ENCODE measurements at places on chromosomes 2 and 18. TPM values are rescaled to one million over a fixed set of nuclear protein-coding genes. Genes with fewer than 3 reads are reported as not detected.

HSPD1 gene
- total RNA-seq: 154 TPM

DNA sequence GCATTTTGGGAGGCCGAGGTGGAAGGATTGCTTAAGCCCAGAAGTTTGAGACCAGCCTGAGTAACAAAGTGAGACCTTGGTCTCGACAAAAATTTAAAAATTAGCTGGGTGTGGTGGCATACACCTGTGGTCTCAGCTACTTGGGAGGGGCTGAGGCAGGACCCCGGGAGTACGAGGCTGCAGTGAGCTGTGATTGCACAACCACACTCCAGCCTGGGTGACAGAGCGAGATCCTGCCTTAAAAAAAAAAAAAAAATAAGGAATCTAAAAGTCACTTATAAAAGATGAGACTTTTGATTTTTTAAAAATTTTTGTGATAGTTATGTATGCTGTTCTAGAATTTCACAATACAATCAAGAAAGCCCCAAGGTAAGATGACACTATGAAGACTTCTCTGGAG is 33.1 kb downstream of the ID2 start:
- H3K36me3 ChIP-seq: no peaks in the 10 kb centered on the region
- no peak for DNase-seq
- H3K27me3 ChIP-seq: no peaks in the 10 kb centered on the region

LIMS3 gene
- total RNA-seq: 2.1 TPM

DNA sequence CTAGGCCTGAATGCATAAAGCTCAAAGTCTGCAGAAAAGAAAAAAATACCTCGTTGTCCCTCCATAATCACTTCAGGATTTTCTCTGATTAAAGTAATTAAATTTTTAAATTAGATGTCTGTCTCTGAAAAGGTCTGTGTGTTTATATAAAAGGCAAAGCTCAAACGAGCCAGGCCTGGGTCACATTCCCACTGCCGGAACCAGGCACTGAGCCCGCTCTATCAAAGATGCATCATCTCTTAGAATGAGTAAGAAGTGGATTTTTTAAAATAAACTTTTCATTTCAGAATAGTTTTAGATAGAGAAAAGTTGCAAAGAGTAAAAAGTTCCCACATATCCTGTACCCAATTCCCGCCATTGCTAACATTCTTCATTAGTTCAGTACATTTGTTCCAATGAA is 202.1 kb upstream of the KYNU start:
- H3K36me3 ChIP-seq: no peaks in the 10 kb centered on the region
- no peaks in the 10 kb centered on the region for H3K27me3 ChIP-seq
- H3K4me3 ChIP-seq: no peak overlapping the region
- no peaks in the 10 kb centered on the region for H3K4me1 ChIP-seq
- no peak for DNase-seq

GRCh38 chr2:236781933-236782816 is 212.6 kb downstream of the ACKR3 start:
- H3K27ac ChIP-seq: no peak overlapping the region
- no peaks in the 10 kb centered on the region for H3K36me3 ChIP-seq
- peaks cover 6% of the 10 kb centered on the region for H3K4me1 ChIP-seq
- H3K4me3 ChIP-seq: no peak overlapping the region
- DNase-seq: no peak
- no peaks in the 10 kb centered on the region for H3K27me3 ChIP-seq

- no peak overlapping the region for H3K27ac ChIP-seq
- H3K4me1 ChIP-seq: peaks cover 5% of the 10 kb centered on the region
- no peak for DNase-seq
- H3K4me3 ChIP-seq: no peak overlapping the region
- H3K27me3 ChIP-seq: peaks cover 72% of the 10 kb centered on the region
Measured at GRCh38 chr18:78980279-78980771, 707 bp downstream of the SALL3 start.

GRCh38 chr2:209696836-209697711 is 74.6 kb upstream of the UNC80 start:
- H3K27me3 ChIP-seq: no peaks in the 10 kb centered on the region
- peak; percentile 2 for DNase-seq
- no peak overlapping the region for H3K27ac ChIP-seq

TRIM43 gene
- not detected for total RNA-seq

TFCP2L1 gene
- under 0.01 TPM for total RNA-seq

FBXO41 gene
- 0.09 TPM for total RNA-seq

DNA sequence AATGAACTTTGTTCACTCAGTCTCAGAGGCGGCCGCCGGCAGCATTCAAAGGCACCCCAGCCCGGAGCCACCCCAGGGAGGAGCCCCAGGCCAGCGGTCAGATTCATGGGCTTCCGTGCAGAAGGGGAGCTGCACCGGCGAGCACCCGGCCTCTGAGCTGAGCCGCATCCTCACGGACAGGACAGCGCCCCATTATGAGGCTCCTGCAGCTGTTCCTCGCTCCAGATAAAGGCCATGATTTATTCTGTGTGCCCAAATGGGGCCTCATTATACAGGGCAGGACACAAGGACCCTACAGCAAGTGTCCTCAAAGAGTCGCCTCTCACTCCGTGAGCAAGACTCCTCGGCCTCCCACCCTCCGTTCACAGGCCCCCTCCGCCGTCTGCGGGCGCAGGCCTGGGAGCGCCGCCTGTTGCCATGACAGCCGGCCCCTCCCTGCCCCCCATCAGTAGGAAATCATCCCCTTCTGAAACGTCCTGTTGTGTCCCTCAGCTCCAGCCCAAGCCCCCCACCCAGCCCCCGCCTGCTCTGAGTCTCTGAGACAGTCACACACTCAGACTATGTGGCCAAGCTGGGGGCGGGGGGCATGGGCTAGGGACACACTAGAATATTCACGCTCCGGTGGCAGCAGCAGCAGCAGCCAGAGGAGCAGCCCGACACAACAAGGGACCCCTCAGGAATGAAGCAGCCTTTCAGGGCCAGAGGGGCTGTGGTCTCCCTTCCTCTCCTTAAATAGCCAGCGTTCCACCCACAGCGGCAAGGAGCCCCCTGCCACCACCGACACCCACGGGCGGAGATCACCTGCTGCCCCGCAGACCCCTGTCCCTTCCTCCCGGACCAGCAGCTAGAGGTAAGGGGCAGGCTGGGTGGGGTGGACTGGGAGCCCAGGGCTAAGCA is at the start of gene GPR17:
TSS of gene GPR17 (plus strand) at position 759 of the 897 bp plus-strand sequence. CDS start 4,583 bp downstream, outside the sequence.
- no peak within 1 kb of the TSS for H3K4me3 ChIP-seq
- H3K4me1 ChIP-seq: peaks cover 49% of the 10 kb centered on the region
- H3K27me3 ChIP-seq: no peaks in the 10 kb centered on the region

DNA sequence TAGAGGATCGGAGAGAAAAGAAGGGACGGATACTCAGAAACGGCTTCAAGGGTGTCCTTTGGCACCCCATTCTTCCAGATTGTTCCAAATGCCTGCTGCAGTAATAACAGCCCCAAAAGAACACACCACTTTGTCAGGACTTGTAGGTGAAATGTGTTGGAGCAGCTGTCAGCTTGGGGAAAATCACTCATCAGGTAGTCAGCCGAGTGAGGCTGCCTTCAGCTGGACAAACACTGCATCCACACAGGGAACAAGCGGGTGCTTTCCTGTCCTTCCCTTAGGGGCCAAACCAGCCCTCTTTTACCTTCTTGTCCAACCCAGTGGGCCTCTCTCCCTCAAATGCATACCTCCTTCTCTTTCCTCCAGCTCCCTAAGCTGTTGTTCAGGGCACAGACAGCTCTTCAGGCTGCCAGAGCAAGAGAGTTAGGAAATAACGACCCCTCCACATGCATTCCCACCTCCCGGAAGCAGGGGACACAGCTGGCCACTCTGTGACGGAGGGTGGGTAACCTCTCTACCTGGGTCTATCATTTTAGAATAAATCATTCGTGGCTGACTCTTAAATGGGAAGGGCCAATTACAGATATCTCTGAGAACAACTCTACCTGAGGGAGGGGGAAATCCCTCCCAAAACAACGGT is 48.1 kb downstream of the BCL11A start:
- peaks cover 2% of the 10 kb centered on the region for H3K27me3 ChIP-seq
- H3K36me3 ChIP-seq: no peaks in the 10 kb centered on the region
- no peak overlapping the region for H3K4me3 ChIP-seq
- no peak for DNase-seq
- no peak overlapping the region for H3K27ac ChIP-seq
